Caco-2 (cell line): ENCODE measurements at places on chromosomes 7 and 10. TPM values are rescaled to one million over a fixed set of nuclear protein-coding genes. Genes with fewer than 3 reads are reported as not detected.

- no peak for DNase-seq
Measured at GRCh38 chr10:95279042-95279820, 11.6 kb downstream of the PDLIM1 start.

DNA sequence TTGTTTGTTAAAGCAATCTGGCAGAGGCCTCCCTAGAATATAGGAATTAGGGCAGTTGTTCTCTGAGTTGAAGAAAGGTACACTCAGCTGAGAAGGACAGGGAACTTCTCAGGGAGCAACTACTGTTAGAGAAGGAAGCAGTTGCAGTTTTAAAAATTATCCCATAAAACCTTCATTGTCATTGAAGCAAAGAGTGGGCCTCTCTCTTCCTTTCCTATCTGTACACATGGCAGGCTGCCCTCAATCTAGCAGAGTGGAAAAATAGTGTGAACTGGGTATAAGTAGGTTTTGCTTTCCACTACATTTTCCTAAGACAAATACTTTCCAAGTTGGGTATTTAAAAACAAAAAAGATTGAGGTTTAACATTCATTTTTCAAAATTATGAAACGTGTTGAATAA, 236.7 kb upstream of the KLF14 start:
- DNase-seq, result no peak

Gene HOGA1
- total RNA-seq, result 0.50 and 0.67 TPM in 2 replicates

Gene MYO1G
- total RNA-seq, result 0.19 and 0.36 TPM in 2 replicates

Gene TAS2R41
- not detected in 2 replicates for total RNA-seq

Gene NUP42
- 38.6 and 41.6 TPM in 2 replicates for total RNA-seq

DNA sequence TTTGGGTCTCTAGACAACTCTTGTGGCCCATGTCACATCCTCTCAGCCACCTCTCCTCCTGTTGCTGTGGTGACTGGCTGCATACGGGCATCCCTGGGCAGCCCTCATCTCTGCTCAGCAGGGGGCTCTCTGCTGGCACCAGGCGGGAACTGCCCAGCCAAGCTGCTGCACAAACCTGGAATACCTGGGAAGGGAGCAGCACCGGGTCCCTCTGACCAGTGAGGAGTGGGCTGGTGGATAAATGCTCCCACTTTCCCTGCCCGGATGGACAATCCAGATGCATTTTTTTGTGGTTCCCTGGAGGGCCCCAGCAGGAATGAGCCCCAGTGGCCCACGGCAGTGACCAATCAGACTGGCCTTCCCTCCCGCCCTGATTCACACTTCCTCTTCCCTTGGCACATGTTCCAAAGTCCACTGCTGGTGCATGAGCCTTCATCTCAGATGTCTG, 21.9 kb downstream of the GRID1 start:
- DNase-seq, result no peak

DNA sequence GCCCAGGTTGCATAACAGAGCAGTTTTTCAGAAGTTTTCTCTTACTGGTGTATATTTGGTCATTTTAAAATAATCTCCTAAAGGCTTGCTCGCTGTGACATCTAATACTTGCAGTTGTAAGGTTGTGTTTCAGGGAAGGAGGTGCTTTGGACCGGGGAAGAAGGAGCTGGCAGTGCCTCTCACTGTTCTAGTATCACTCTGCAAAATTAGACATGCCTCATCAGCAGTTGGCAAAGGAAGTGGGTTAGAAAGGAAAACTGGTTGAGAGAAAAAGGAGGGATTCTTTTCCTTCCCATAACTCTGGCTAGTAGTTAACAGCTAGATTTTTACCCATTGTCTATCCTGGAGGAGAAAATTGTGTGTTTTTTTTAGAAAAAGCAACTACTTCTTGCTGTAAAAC, 34.8 kb downstream of the CUL1 start:
- DNase-seq, result no peak
